IMR-90 (cell line): ENCODE measurements at places on chromosomes 12 and 14. TPM values are rescaled to one million over a fixed set of nuclear protein-coding genes. Genes with fewer than 3 reads are reported as not detected.

The LARP4 gene
- 41.7 and 42.5 TPM in 2 replicates for total RNA-seq

The PSMD9 gene
- 142 and 156 TPM in 2 replicates for total RNA-seq

The PLEKHD1 gene
- total RNA-seq: under 0.01 TPM in 1 of 2 replicates, not detected in the other

The TOMM20L gene
- total RNA-seq: not detected in 2 replicates

- H3K4me1 ChIP-seq: no peaks in the 10 kb centered on the region
- no peaks in the 10 kb centered on the region for H3K36me3 ChIP-seq
- no peaks in the 10 kb centered on the region for H3K27me3 ChIP-seq
- H3K4me3 ChIP-seq: no peak overlapping the region
These were observed 406.0 kb downstream of the PRKD1 start for GRCh38 chr14:29521526-29522137.

GRCh38 chr14:102225936-102226335 is 79.0 kb downstream of the MOK start:
- H3K4me1 ChIP-seq: peaks cover 3% of the 10 kb centered on the region; the same call in 1 of the 2 replicates
- DNase-seq: no peak
- peaks cover 10% of the 10 kb centered on the region for H3K36me3 ChIP-seq
- H3K27ac ChIP-seq: no peak overlapping the region
- H3K27me3 ChIP-seq: no peaks in the 10 kb centered on the region

DNA sequence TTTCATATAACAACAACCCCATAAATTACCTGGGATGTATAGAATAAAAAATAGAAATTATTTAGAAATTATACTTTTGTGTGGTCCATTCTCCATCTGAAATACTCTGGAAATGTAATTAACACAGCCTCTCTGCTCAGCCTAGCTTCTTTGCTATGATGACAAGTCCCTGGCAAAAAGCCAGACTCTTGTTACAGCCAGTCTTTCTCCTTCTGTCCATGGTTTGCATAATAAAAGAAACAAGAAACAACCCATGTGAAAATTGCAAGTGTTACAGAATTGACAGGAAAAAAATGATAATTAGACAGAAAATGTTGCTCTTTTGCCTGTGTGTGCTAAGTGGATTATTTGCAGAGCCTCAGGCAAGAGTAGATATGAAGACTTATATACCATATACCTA is 61.3 kb downstream of the C12orf50 start:
- H3K4me1 ChIP-seq: no peaks in the 10 kb centered on the region
- H3K4me3 ChIP-seq: no peak overlapping the region
- H3K27ac ChIP-seq: no peak overlapping the region
